ENCODE measurements at places on chromosomes 16 and 17.

GRCh38 chr16:59042301-59042700, 308.2 kb upstream of the GOT2 start:
- no peak for DNase-seq

GRCh38 chr16:74451951-74452758, 30.9 kb upstream of the CLEC18B start:
- DNase-seq: no peak

- DNase-seq: no peak
These were observed 67.3 kb downstream of the CNGB1 start for GRCh38 chr16:57903656-57904055.

DNA sequence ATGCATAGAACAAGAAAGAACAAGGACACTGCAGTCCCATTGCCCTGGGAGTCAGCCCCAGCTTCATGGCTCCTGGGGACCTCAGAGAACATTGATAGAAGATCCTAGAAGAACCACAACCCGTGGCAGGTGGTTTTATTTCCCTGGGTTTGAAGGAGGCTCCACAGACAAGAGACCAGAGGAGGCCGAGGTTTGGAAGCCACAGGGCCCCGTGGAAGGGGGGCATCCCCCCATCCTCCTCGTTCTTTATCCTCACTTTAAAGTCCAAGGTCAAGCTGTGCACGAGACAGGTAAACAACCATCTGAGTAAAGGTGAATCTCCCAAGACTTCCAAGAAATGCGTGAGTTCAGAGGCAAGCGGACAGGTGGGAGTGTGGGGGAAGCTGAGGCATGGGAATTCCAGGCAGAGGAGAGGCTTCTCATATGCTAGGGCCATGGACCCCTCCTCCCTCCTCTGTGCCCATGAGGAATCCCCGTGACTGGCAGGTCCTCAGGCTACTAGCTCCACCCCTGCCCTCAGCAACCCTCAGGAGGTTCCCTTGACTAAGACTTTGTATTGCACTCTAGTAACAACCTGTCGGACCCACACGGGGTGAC, 849 bp upstream of the SULT1A1 start:
- DNase-seq: no peak

DNA sequence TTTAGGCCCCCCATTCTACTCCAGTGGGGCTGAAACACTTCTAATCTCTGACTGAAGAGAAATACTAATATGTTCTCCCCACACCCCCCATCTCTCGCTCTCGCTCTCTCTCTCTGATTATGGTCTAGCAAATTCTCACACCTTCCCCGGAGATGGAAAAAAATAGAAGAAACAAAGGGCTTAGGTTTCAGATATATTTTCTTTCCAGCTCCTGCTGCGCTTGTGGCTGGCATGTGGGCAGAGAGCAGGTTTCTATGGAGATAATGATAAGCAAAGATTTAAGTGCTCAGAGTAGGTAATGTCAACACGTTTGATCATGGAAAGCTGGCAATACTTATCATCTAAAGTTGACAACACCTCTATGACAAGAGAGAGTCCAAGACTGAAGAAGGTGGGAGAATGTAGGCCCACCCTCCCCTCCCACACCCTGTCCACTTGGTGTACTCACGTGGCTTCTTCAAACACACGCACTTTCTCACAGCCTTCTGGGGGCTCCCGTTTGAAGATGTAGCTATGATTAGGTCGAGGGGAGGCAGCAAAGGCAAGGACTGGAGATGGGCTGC, 8.0 kb upstream of the SLC35B1 start:
- no peak for DNase-seq

DNA sequence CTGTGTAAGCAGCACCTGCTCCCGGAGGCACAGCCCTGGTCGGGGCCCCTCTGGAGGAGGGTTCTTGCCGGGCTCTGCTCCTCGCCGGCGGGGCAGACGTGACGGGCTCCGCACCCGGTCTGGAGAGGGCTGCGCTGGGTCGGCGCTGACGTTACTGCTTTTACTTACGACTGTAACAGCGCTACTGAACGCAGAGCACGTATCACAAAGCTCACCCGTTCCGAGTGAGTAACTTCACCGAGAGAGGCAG, 1.3 kb upstream of the RAB40C start:
- DNase-seq: no peak

DNA sequence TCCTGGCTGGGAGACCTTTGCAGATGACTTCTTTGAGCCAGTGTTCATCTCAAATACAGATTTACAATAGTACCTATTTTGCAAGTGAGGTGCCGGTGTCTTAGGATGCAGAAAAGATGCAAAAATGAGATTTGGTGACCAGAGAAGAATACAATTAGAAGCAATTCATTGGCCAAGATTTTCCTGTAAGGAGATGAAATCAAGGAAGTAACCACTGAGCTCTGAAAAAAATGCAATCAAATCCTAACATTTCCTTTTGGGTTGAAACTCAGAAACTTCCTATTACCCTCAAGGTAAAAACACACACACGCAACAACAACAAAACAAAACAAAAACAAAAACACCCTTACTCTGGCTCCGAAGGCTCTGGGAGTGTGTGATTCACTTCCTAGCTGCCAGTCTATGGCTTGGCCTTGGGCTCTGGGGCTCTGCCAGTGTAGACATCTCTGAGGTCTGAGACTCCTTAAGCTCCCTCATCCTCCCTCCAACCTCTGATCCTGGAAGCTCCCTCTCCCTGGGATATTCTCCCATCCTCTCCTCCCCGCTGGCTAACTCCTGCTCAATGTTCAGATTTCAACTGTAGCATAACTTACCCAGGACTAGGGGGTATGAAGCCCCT, 16.8 kb upstream of the MT4 start:
- no peak for DNase-seq

DNA sequence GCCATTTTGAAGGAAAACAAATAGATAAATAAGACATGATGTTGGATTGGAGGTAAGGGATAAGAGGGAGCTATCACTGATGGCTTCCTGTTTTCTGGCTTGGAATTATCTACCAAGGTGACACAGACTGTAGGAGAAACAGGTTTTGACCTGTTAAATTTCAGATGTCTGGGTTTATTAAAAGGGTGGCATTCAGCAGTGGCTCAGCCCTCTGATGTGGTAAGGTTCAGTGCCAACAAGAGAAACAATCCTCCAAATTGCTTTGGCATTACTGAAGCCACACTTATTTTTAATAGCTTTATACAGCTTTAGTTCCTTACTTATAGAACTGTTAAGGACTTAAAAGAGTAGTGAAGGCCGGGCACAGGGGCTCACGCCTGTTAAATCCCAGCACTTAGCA, 37.0 kb upstream of the AKAP1 start:
- no peak for DNase-seq

DNA sequence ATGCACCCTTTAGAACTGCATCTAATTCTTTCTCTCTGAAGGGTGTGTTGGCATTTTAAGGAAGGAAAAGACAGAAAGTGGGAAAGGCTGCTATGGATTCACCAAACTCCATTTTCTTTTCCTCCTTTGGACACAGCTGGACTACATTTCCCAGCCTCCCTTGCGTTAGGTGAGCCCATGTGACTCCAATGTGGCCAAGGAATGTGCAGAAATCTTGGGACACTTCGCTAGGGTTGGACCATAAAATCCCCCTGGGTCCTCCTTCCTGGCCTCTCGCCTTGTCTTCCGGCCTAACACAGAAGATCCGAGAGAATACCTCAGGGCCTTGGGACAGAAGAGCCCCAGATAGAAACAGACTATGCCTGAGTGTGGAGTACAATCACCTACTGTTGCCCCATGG, 56.3 kb downstream of the ABCC12 start:
- DNase-seq: no peak

DNA sequence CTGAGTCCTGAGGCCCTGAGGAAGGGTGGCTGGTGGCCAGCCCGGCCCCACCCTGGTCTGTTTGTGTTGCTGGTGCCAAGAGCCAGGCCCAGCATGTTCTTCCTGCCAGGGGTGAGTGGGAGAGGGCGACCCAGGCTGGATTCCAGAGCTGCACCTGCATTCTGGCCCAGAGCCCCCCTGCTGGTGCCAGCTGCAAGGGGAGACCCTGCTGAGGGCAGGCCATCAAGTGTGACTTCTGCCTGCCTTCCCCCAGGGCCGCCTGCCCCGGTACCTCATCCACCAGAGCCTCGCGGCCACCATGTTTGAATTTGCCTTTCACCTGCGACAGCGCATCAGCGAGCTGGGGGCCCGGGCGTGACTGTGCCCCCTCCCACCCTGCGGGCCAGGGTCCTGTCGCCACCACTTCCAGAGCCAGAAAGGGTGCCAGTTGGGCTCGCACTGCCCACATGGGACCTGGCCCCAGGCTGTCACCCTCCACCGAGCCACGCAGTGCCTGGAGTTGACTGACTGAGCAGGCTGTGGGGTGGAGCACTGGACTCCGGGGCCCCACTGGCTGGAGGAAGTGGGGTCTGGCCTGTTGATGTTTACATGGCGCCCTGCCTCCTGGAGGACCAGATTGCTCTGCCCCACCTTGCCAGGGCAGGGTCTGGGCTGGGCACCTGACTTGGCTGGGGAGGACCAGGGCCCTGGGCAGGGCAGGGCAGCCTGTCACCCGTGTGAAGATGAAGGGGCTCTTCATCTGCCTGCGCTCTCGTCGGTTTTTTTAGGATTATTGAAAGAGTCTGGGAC, 2.4 kb upstream of the TCAP start:
- no peak for DNase-seq

DNA sequence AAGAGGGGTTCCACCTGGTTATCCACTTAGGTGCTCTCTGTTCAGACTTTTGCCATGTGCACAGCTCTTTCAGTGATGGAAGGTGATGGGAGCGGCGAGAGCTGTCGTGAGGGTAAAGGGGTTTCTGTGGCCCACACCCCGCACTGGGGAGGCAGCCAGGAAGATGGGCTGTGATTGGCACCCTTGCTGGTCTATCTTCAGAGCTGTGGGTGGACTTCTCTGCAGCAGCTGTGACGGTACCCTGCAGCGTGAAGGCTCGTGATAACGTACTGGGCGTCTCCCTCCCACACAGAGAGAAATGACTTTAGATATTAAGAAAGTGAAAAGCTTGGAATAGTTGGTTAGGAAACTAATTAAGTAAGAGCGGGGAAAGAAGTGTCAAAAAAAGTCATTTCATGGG, 45.8 kb downstream of the MPRIP start:
- DNase-seq: no peak

GRCh38 chr16:76106647-76107046, 170.6 kb upstream of the CNTNAP4 start:
- no peak for DNase-seq

DNA sequence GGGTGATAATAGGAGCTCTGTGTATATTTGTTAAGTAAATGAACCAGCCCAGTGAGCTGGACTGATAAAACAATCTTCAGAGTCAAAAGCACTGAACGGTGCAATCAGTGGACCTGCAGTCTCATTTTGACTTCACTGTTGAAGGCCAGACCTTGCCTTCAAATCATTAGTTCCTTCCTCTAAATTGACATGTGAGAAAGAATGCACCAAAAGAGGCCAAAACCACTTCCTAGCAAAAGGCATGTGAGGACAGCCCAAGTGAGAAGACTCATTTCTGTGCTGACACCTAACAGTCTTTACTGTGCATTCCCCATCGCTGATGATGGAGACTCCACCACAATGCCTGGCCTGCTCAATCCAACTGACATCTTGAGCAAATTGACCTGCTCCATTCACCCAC, 10.6 kb downstream of the GTF3C1 start:
- no peak for DNase-seq

GRCh38 chr16:4882000-4882632, 34.8 kb downstream of the UBN1 start:
- no peak for DNase-seq

DNA sequence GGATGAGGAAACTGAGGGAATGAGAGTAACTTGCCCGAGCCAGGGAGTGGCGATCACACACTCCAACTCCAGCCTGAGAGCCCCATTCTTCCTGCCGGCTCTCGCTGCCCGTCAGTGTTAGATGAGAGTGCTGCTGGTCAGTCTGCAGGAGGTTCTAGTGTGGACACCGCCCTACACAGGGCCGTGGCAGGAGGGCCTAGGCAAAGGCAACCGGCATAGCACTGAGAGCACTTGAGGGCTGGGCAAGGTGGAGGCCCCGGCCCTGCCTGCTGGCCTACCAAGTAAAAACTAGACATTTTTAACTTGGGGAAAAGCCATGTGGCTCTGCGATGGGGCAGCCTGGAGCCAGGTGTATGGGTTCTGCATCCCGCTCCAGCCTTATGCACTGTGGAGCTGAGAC, 354.8 kb downstream of the SEC14L1 start:
- DNase-seq: no peak

DNA sequence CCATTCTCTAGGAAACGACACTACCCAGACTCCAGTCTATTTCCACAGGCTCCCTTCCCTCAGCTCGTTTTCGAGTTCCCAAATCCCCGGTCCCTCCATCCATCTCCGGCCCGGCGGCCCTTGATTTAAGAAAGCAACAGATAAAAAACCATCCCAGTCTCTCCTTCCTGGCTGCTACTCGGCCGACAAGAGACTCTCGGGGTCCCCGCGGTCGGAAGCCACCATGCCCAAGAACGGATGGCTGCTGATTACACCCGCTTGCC, 182 bp downstream of the RPL26 start:
- no peak for DNase-seq

- no peak for DNase-seq
These were observed 95.5 kb downstream of the PMP22 start for GRCh38 chr17:15169676-15170075.

DNA sequence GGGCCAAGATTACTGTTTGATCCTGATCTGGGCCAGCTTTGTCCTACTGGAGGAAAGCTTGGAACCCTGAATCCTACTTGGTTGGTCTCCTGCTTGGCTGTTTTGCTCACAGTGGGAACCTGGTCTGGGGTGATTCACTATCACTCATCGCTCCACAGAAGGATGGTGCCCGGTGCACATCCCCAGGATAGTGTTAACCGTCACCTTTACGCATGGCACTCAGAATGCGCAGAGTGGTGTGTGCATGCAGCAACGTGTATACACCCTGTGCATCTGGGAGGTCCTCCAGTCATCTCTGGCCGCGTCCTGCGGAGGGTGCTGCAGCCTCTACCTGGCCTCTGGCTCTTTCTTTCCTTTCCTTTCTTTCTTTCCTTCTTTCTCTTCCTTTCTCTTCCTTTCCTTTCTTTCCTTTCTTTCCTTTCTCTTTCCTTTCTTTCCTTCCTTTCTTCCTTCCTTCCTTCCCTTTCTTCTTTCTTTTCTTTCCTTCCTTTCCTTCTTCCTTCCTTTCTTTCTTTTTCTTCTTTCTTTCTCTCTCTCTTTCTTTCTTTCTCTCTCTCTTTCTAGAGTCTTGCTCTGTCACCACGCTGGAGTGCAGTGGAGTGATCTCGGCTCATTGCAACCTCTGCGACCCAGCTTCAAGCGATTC, 13.1 kb downstream of the SOCS3 start:
- no peak for DNase-seq

- DNase-seq: no peak
These were observed 162.8 kb downstream of the BCAS3 start for GRCh38 chr17:60840456-60840855.

- no peak for DNase-seq
These were observed 76.4 kb downstream of the TOX3 start for GRCh38 chr16:52470585-52470984.

- no peak for DNase-seq
These were observed 79.6 kb upstream of the HS3ST2 start for GRCh38 chr16:22734368-22734767.

- DNase-seq: no peak
These were observed 61.7 kb downstream of the KCNJ2 start for GRCh38 chr17:70230850-70231640.

All from Right ventricle myocardium inferior (tissue), 1 donor.